ENCODE measurements at places on chromosomes 1 and 21. TPM values are rescaled to one million over a fixed set of nuclear protein-coding genes. Genes with fewer than 3 reads are reported as not detected.

GRCh38 chr1:9557624-9558023, 18.4 kb downstream of the SLC25A33 start:
- no peak for DNase-seq

DNA sequence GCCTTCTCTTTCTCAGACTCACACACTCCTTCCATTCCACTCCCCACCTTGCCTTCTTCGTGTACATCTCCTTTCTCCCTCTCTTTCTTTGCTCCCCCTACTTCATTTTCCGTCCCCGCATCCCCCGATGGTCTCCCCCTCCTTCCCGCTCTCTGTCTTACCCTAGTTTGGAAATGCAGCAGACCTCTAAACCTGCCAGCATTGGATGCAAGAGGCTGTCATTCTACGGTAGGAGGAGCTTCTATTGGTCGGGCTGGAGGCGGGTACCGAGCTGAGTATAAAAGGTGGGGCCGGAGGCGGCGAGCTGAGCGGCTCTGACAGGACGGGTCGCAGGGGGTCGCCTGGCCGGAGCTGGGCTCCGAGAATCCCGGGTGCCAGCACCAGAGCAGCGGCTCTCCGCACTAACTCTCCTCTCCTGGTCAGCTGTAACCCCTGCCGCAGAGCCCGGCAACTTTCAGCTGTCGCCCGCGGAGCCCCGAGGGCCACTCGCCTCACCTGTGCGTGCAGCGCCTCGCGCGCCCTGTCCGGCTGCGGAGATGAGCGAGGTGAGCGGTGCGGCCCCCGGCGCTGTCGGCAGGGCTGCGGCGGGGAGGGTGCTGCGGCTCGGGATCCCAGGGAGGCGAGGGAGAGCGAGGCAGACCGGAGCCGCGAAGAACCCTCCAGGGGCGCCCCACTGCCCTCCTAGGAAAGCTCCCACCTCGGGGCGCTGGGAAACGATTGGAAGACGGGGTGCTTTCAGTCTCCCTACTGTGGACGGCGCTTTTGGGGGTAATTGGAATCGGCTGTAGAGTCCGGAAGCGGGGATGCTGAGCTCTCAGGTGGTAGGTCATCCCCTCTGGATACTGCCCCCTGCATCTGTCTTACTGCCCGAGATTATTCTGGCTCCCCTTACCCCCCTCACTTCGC, at the start of gene PCP4L1:
PCP4L1 (plus strand) TSS at position 307 of the 906 bp plus-strand sequence; CDS start at position 537, 230 bp downstream.
- DNase-seq, result peak; percentile 52

DNA sequence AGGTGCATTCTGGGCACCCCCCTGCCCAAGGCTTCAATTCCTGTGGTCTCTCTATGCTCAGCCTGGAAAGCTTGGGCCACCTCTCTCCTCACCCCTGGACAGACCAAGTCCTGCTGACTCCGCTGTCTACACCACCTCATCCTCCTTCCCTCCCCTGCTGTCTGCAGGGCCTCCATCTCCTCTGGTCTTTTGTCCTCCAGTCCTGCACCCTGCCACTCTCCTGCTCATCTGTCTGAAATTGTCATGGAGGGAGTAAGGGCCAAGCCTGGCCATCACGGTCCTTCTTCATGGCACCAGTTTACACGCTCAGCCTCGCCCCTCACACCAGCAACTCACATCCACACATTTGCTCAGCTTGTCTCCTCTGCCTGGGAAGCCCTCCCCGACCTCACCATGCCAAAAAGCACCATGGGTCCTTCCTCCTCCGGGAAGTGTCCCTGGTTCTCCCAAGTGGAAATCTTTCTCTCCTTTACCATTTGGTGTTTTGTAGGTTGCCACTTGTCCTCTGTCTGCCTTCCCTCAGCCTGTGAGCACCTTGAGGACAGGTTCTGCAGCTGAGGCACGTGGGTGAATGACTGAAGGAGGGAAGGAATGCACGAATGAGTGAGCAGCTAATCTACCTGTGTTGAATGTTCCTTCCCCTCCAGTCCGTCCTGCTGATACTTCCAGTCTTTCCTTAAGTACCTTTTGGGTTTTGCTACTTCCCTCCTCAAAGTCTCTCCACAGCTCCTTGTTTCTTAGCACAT, 2.1 kb upstream of the SLC2A1 start:
- DNase-seq, result no peak

DNA sequence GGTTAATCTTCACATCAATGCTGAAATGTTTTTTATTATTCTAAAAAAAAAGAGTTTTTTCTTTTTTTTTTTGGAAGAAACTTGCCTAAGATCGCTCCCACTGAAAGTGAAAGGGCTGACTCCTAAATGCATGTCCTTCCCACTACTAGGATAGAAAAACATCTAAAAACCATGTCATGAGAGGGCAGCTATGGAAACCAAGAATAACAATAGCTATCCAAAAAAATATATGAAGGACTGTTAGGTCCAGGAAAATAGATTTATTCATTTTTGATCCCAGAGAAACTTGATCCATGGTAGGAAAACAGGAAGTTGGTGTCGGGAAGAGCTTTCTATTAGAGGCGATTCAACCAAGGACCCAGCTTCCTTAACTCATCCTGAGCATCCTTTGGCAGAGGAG, 23.1 kb upstream of the ROR1 start:
- no peak for DNase-seq

GRCh38 chr1:31510304-31510703, 66.0 kb upstream of the TINAGL1 start:
- DNase-seq, result no peak

DNA sequence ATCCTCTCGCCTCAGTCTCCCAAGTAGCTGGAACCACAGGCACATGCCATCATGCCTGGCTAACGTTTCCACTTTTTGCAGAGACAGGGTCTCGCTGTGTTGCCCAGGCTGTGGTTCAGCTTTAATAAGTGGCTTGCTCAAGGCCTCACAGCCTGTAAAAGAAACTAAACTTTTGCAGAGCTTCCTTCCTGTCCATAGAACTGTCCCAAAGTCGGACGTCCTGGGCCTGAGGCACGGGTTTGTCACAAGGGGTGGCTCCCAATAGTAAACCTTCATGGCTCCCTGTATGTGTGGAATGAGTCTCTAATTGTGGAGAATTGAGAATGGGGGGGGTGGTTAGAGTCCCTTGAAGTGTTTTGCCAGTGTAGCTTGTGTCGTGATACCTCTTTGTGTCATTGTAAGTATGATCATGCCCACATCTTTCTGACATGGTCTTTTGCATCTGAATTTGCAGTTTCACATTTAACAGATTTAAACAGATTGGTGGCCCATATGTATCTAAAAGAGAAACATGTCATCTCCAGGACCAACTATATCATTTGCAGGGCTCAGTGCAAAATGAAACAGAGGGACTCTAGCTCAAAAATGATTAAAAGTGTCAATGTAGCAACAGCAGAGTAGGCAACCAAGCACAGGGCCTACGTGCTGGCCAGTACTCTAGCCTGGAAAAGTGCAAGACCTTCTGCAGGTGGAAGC, 332.1 kb downstream of the KIF26B start:
- no peak for DNase-seq

GRCh38 chr1:14881775-14882672, 271.5 kb upstream of the TMEM51 start:
- no peak for DNase-seq

GRCh38 chr1:161238039-161238473, at the start of gene NR1I3:
NR1I3 (minus strand) TSS chr1:161238203; CDS start chr1:161236565, 1,638 bp downstream.
- DNase-seq, result no peak

GRCh38 chr1:90133133-90133532, 138.2 kb downstream of the ZNF326 start:
- DNase-seq, result no peak

DNA sequence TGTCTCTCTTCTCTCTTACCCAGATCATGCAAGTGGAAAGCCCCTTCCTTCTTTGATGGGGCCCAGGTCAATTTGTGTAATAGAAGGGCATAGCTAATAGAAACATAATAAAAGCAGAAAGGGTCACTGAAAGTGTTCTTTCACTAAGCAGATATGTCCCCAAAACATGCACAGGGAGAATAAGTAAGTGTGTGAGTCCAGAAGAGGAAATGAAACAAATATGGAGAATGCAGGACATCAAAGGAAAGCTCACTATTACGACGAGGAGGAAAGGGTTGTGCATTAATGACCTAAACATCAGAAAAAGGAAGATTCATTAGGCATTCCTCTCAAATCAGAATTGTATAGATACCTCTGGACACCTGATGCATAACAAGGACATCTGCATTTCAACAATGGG, 81.4 kb upstream of the SMYD2 start:
- no peak for DNase-seq

- no peak for DNase-seq
Observed at GRCh38 chr1:204441558-204441957, 29.9 kb upstream of the PPP1R15B start.

KLHDC7A gene
- 3.3 TPM for total RNA-seq

SEMA4A gene
- 7.3 TPM for total RNA-seq

LENEP gene
- not detected for total RNA-seq

OR10K2 gene
- not detected for total RNA-seq

All from urinary bladder (tissue), 4 donors.